Stimulated activated CD8-positive, alpha-beta memory T cell treated with anti-CD3 and anti-CD28 coated beads, Interleukin-15, amount 100 ng/mL, for 4 hours (primary cell): ENCODE measurements at places on chromosomes 4 and X.
A peak's percentile ranks its signal among the peaks of the same experiment; 100 is the strongest.

- no peak for DNase-seq
Measured at GRCh38 chrX:119015407-119016237, 41.2 kb downstream of the LONRF3 start.

- peak; percentile 32 for DNase-seq
Measured at GRCh38 chrX:69222103-69223090, 57.1 kb upstream of the PJA1 start.

GRCh38 chrX:108298165-108298602, 140.0 kb downstream of the COL4A6 start:
- DNase-seq = no peak

DNA sequence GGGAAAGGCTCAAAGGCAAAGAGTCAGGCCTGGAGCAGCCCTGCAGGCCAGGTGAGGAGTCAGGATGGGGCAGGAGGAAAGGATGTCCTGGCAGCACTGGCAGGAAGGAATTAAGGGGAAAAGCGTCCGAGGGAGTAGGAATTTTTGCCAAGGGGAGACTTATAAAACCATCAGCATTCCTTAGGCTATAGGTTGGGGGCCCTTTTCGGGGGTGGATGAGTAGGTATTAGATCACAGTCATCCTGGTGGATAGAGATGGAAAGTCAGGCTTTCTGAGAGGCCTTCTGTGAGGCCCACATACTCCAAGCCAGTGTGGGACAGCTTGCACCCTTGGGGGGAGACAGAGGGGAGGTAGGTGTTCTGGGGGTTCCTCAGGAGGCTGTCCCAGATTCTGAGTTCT, 12.3 kb downstream of the STARD8 start:
- no peak for DNase-seq

- DNase-seq = no peak
Measured at GRCh38 chrX:112822892-112823291, 17.7 kb downstream of the AMOT start.
